ENCODE measurements at places on chromosomes 2 and 18.

- no peak for DNase-seq
Measured at GRCh38 chr2:47062681-47063537, 92.2 kb downstream of the STPG4 start.

GRCh38 chr2:173040729-173041128, 34.9 kb upstream of the MAP3K20 start:
- no peak for DNase-seq

DNA sequence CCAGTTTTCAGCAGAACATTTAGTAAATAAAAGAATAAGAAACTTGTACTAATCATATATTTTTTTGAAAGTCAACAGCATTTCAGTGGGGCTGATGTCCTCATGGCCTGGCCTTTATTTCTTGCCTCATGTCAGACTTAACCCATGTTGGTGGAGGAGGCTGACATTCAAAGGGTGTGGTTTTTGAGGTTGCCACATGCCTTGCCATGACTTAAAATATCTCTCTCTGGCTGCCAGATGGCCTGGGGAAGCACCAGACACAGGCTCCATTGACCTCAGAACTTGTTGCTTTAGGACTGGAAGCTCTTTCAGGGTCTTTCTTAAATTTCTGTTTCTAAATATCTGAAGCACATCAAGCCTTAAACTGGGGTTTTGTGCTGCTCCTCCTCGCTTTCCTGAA, 32.5 kb upstream of the CD28 start:
- DNase-seq = no peak

DNA sequence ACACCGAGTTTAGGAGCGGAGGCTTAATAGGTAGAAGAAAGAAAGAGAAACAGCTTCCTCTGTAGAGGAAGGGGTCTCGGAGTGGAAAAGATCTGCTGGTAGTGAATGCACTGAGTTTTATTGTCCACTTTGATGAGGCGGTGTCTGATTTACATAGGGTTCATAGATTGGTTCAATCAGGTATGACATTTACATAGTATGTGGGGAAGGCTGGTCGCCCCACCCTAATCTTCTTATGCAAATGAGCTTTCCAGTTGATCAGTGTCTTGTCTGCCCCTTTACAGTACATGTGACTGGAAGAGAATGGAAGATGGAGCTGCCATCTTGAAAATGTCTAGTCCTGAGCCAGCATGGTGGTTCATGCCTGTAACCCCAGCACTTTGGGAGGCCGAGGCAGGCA, 19.9 kb upstream of the CNOT11 start:
- peak; percentile 12 for DNase-seq

DNA sequence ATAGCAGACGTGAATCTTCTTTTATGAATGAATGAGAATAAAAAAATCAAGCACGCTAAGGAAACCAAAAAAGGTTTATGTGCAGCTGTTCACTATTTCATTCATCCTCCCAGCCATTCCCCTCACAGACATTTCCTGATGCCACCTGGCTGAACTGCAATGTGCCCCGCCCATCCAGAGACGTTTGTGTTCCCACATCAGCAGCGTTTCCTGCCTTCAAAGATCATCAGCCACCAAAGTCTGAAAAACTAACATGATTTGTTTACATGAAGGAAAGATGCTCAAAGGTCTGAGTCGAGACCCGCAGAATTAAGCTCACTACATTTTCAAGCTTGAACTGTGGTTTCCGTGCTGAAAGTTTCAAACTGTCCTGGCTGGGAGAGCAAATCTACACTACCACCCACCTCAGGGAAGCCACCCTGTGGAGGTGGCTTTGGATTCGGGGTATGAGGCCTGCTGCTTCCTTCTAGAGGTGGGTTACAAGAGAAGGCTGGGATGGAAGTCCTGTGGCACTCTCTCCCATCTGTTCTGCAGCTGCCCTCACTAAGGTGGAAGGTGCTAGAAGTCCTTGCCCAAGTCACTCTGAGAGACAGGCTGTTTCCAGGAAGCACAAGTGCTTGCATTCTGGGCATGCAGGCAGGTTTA, 201.3 kb upstream of the OSR1 start:
- DNase-seq = no peak

- DNase-seq = no peak
Measured at GRCh38 chr2:158228943-158229508, 127.3 kb downstream of the UPP2 start.

DNA sequence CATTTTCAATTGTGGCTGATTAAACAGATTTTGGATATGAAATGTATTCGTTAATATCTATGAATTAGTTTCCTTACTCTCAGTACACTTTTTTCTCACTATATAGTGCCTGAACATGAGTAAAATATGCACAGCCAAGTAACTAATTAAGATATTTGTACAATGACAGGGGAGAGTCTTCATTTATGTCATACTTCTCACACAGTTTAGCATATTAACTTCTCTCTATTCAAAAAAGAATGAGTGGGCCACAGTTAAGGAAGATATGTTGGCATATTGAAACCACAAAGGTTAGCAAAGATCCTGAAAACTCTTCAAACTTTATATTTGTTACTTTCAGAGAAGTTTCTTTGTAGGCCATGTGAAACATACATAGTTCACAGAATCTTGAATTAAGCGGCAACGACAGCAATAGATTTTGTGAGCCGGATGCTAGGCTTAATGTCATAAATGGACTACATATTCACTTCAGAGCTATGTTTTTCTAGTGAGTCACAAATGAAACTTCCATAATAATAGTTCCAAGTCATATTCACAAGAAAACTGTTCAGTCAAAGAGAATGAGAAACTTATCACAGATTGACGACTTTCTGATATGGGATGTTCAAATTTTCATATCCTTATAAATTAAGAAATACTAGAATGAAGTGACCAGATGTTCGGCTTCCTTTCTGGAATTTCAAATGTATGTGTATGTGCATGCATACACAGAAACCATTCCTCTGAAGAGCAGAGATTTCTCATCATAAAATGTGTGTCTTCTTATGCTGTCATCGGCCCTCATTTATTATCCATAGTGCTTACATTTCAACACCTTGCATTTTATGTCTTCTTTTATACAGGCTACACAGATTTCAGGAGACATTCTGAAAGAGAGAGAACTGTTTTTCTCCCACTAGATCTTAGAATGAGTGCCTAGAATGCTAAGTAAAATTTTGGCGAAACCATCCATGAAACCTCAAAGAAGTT, 584.0 kb downstream of the SATB2 start:
- DNase-seq = no peak

- no peak for DNase-seq
Measured at GRCh38 chr2:34161549-34161948, 562.5 kb upstream of the FAM98A start.

DNA sequence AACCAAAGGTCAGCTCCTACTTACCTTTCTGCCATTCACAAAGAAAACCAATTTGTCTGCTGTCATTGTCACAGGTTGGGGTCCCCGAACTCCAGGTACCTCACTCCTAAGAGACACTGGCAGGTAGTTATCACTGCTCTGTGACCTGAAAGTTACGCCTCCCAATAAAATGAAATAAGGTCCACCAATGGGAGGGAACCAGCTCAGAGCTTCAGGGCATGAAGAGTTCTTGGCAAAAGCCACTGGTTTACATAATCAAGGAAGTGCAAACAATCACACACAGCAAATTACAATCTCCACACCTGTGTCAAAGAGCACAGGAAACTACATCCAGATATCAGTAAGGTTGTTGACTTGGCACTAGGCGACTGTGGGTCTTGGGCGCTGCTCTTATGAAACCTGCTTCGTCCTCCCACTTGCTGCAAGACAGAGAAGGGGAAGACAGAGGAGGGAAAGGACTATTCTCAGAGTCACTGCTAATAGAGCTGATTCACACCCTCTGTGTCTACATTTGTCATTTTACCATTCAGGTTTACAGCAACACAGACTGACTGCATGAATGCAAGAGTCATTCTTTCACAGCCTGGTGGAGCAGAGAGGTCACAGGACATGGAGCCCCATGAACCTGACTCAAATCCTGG, at the start of gene XDH:
TSS of gene XDH (minus strand) at position 142 of the 641 bp plus-strand sequence. CDS start at position 66, 76 bp downstream.
- DNase-seq = no peak

- DNase-seq = peak; percentile 39
Measured at GRCh38 chr2:237154082-237154638, 68.5 kb downstream of the COPS8 start.
